LHCN-M2 (cell line): ENCODE measurements at places on chromosomes 3 and 15. TPM values are rescaled to one million over a fixed set of nuclear protein-coding genes. Genes with fewer than 3 reads are reported as not detected.

The NCEH1 gene
- 85.8 and 98.4 TPM in 2 replicates for total RNA-seq

The BCHE gene
- total RNA-seq = 0.19 and 0.29 TPM in 2 replicates

The SEMA5B gene
- 0.06 TPM in 1 of 2 replicates, not detected in the other for total RNA-seq

The SLC28A1 gene
- total RNA-seq = not detected in 2 replicates

The GABRR3 gene
- total RNA-seq = not detected in 2 replicates

The SHC4 gene
- 2.1 and 2.4 TPM in 2 replicates for total RNA-seq

The SCN11A gene
- not detected in 2 replicates for total RNA-seq

The FGF7 gene
- 6.5 and 7.9 TPM in 2 replicates for total RNA-seq

The DNAJB8 gene
- not detected in 2 replicates for total RNA-seq

The IMPG2 gene
- 0.19 and 0.23 TPM in 2 replicates for total RNA-seq

The PTH1R gene
- 1.2 and 1.3 TPM in 2 replicates for total RNA-seq
